Spleen (tissue), 13 donors: ENCODE measurements at places on chromosomes 5 and 9.

DNA sequence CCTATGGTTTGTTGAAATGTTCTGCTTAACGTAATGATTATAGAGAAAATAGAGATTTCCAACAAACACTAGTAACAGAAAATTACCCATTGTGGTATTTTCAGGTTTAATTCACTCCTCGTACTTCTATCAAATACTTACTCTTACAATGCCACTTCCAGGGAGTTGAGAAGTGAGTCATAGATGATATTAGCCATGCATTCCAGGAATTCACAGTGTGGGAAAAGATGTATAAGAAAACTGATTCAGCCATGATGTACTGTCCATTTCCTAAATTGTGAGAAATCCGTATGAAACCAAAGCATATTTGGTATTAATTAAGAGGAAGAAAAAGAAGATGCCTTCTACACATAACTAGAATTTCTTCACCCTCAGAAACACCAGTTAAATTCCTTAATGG, 1854.6 kb upstream of the WWC1 start:
- no peak for DNase-seq

- no peak for DNase-seq
Observed at GRCh38 chr5:40402007-40402364, 277.7 kb upstream of the PTGER4 start.

DNA sequence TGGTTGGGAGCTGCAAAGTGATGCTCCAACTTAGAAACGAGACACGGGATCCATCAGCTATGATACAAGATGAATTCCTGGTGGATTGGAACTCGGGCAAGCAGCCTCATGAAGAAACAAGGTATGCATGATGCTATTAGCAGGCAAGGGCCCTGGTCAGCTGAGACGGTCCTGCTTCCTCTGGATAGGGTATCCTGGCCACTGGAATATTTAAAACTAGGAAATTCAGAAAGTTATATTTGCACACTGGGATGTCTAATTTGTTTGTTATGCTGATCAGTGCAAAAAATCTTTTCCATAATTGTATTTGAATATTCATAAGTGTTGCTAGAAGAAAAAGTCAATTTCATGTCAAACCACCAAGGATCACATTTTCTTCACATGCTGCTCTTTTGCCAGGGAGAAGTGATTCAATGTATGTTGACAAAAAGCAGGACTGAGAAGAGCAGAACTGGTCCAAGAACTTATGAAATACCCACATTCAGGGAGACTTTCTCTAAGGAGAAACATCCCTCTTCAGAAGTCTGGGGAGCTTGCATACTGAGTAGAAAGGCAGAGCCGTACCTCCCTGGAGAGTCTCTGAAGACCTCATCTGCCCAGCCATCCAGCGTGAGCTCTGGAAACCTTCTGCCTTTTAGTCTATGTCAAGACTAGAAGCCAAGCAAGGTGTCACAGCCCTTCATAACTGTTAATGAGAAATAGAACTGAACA, 6.7 kb upstream of the NXNL2 start:
- DNase-seq = no peak

GRCh38 chr9:105694190-105694847, at the start of gene TMEM38B:
TSS of gene TMEM38B (plus strand) at chr9:105694541. CDS start at chr9:105694661, 120 bp downstream.
- peak; percentile 95 for DNase-seq

GRCh38 chr9:90112788-90113187, 508.0 kb downstream of the GADD45G start:
- no peak for DNase-seq

GRCh38 chr5:107517185-107518033, 153.3 kb downstream of the EFNA5 start:
- DNase-seq = no peak

DNA sequence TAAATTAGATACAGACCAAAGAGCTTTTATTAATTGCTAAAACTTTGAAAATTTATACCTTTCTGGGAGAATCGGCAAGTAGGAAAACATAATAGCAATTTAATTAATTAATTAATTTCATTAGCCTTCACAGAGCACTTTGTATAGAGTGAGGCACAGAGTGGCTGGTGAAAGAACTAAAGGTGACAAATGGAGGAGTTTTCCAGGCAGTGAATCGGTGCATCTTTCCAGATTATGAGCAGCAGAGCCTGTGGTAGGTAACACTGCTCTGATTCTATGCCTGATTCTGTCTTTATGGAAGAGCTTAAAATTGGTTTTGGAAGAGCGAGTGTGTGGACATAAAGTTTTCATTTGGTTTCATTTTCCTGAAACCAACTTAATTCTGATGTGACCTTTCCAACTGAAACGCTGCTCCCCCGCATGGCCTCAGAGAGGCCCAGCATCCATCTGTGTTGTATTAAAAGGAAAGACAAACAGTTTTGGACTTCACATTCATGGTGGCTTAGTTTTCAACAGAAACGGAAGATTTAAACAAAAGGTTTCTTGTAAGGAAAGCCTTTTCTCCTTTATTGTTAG, 188.9 kb upstream of the RPS23 start:
- no peak for DNase-seq

DNA sequence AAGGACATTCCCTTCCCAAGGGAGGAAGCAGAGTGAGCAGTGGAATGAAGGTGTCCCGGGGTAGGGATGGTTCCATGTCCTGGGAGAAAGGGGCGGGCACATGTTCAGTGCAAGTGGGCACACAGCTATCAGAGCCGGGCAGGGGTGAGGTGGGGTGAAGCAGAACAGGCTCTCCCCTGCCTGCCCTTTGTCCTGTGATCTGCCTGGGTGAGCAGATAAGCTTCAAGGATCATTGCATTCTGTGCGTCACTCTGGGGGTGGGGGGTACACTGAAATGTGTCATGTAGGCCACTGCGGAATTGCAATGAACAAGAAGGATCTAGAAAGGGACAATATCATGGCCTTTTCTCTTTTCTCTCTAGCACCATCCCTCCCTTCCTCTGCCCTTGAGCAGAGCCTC, 61.7 kb upstream of the SHB start:
- DNase-seq = no peak

DNA sequence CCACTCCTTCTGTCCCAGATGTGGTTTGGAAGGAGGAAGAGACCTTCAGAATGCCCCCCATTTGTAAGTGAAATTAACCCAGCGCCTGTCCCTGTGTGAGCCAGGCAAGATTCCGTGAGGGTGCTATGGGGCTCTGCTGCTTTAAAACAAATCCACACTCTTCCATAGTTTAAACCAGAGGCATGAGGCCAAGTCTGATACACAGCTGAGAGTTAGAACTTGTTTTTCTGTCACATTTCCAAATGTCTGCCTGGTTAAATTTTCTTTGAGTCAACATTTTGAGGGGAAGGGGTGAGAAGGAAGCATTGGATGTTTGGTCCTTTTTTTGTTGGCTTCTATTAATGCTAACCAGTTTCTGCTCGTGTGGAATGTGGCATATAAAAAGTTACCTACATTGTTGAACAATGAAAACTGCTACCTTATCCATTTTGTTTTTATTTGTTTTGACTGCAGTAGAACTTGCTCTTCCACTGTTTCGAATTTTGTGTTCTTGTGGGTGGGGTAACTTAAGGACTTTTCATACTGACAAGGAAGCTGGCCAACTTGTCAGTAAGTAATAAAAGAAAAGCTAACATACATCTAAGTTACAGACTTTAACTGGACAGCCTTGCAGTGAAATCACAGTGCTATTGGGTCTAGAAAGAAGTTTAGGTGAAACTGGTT, 12.9 kb downstream of the RGMB start:
- no peak for DNase-seq
